Endodermal cell (in vitro differentiated cells): ENCODE measurements at places on chromosomes 11 and 22. TPM values are rescaled to one million over a fixed set of nuclear protein-coding genes. Genes with fewer than 3 reads are reported as not detected.

The KCNC1 gene
- total RNA-seq: 0.02 TPM in 1 of 2 replicates, not detected in the other

The CDC42EP2 gene
- total RNA-seq: 5.9 and 6.9 TPM in 2 replicates

The PRG3 gene
- total RNA-seq: not detected in 2 replicates

The CLDN5 gene
- 0.20 and 0.27 TPM in 2 replicates for total RNA-seq

The GP1BB gene
- 0.48 and 1.4 TPM in 2 replicates for total RNA-seq

GRCh38 chr22:30609260-30610185, 2.5 kb downstream of the TCN2 start:
- peak; percentile 66 for DNase-seq
- no peak overlapping the region for H3K27ac ChIP-seq
- H3K4me3 ChIP-seq: peak overlapping the region; percentile 66
- no peaks in the 10 kb centered on the region for H3K27me3 ChIP-seq

DNA sequence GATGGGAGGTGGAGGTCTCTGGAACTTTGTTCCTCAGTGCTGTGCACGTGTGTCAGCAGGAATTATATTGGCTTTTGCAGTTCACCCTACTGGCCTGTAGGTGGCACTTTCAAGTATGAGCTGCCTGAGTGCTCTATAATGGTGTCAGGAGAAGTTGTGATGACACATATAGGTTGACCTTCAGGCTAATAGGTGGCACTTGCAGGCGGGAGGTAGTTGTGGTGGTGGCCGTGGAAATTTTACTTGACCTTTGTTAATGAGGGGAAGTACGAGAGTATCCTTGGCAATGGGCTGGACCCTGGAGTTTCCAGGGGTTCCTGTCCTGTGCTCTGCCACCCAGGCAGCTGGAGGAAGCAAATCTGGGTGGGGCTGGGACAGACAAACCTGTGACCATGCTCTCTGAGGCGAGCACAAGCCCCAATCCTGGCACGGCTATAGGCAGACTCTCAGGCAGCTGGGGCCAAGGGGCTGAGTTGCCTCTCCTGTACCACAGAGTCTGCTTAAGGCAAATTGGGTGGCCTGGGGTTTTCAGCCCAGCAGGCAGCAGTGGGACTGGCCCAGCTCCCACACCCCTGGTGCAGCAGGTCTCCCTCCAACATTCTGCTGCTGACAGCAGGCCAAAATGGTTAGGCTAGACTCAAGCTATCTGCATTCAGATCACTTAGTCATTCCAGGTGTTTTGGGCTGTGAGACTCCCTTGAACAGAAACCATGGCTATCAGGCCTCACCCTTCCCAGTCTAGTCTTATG, 147.5 kb upstream of the CTSC start:
- H3K36me3 ChIP-seq: no peaks in the 10 kb centered on the region
- H3K4me3 ChIP-seq: no peak overlapping the region
- H3K27ac ChIP-seq: no peak overlapping the region
- H3K4me1 ChIP-seq: no peaks in the 10 kb centered on the region
- H3K27me3 ChIP-seq: no peaks in the 10 kb centered on the region

DNA sequence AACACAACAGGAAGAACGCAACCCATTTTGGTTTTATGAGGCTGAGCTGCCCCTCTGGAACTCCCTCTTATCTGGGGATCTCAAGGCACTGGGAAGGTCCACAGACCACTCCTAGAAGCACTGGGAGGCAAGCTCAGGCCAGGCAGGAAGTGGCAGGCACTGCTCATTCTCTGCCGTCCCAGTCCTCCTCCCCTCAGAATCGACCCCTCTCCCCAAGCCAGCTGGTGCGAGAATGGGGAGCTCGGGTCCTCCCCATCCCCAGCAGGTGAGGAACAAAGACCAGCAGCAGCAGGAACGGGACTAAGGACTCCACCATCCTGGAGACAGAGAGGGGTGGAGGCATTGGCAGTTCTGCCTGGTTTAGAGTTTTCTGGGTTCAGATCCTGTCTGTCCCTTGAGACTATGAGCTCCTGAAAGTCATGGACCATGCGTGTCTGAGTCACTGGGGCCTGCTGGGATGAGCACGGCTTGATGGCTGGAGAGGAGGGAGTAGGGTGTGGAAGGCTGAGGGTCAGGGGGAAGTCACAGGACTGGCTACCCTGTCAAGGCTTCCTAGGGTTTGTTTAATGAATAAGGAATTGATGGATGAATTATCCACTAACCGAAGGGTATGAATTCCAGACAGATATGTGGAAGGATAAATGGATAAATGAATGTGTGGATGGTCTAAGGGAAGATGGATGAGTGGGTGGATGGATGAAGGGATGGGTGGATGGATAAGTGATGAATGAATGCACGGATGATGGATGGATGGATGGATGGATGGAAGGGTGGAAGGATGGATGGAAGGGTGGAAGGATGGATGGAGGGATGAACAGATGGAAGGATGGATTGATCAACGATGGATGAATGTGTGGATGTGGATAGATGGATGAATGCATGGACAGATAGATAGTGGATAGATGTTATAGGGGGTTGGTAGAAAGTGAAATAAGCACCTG, 6.4 kb downstream of the MYEOV start:
- no peaks in the 10 kb centered on the region for H3K36me3 ChIP-seq
- no peak overlapping the region for H3K27ac ChIP-seq
- H3K27me3 ChIP-seq: no peaks in the 10 kb centered on the region
- DNase-seq: no peak
- no peaks in the 10 kb centered on the region for H3K4me1 ChIP-seq

- no peaks in the 10 kb centered on the region for H3K27me3 ChIP-seq
- no peaks in the 10 kb centered on the region for H3K36me3 ChIP-seq
- H3K27ac ChIP-seq: no peak overlapping the region
- no peak for DNase-seq
- H3K4me3 ChIP-seq: no peak overlapping the region
Observed at GRCh38 chr11:35050541-35050995, 88.4 kb upstream of the CD44 start.

DNA sequence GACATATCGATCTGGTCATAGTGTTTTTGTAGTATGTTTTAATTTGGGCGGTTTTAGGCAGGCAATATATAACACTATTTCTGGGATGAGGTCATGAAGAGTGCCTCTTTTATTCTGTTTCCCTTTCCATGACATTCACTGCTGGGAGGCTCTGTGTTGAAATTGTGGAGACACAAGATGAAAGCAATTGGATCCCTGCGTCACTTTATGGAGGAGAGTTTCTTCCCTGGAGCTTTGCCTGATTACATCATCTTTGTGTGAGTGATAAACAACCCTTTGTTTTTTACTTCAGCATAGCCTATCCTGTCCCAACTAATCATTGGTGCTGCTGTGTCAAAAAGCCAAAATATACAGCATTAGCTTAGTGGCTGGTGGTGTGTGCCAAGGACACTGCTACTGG, 48.6 kb downstream of the PARVG start:
- no peaks in the 10 kb centered on the region for H3K4me1 ChIP-seq
- no peaks in the 10 kb centered on the region for H3K27me3 ChIP-seq
- H3K27ac ChIP-seq: no peak overlapping the region
- H3K4me3 ChIP-seq: no peak overlapping the region

DNA sequence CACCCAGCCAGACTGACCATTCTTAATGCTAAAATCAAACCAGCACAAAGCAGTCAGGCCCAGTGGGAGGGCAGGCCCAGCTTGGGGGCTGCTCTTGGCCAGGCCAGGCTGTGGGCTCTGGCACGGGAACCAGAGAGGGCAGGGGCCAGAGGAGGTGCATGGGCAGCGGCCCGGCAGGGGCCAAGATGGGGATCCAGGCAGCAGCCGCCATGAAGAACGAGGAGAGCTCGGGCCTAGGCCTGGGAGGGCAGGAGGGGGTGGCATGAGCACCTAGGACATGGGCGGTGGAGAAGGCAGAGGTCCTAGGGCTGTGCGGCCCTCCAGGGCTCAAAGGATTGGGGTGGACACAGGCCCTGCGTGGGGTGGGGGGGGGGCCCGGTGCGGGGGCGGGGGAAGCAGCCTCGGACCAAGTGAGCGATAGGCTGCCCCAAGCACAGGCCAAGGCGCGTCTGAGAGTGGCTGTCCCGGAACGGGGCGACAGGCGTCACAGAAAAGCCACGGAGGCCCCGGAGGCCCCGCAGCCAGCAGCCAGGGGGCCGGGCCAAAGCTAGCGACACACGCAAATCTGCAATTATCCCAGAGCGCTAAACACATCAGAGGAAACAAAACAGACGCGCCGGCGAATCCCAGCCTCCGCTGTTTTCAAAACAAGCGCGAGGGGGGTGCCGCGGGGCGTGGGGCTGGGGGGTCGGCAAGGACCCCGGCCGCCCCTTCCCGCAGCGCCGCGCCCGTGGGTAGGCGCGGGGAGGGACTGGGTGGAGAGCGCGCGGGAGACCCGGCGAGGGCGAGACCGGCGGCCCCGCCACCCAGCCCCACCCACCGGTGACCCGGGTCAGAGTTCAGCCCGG, 8.3 kb downstream of the PLXNB2 start:
- peaks cover 1% of the 10 kb centered on the region for H3K4me1 ChIP-seq
- H3K27me3 ChIP-seq: no peaks in the 10 kb centered on the region
- H3K27ac ChIP-seq: no peak overlapping the region
- no peaks in the 10 kb centered on the region for H3K36me3 ChIP-seq
- H3K4me3 ChIP-seq: no peak overlapping the region
- DNase-seq: peak; percentile 69

DNA sequence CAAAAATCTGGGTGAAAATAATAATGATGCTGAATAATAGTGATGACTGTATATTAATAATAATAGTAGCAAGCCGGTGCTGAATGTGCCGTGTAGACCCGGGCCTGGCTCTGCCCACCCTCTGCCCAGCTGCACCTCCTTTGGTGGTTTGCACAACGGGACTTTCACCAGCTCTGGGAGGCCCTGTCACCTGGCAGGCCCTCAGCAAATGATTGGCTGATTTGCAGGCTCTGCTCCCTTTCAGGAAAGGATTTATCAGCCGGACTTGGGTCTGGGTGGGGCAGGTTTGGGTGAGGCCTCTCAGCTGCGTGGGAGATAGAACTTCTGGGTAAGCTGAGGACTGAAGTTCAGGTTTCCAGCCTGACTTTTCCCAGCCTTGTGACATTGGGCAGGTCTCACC, 21.4 kb downstream of the KIAA1671 start:
- H3K36me3 ChIP-seq: no peaks in the 10 kb centered on the region
- no peaks in the 10 kb centered on the region for H3K27me3 ChIP-seq
- no peak for DNase-seq
- peaks cover 5% of the 10 kb centered on the region for H3K4me1 ChIP-seq
- H3K27ac ChIP-seq: no peak overlapping the region

- DNase-seq: no peak
- no peak overlapping the region for H3K4me3 ChIP-seq
- no peaks in the 10 kb centered on the region for H3K27me3 ChIP-seq
- no peaks in the 10 kb centered on the region for H3K36me3 ChIP-seq
Observed at GRCh38 chr11:117818041-117818873, 6.3 kb downstream of the FXYD2 start.

DNA sequence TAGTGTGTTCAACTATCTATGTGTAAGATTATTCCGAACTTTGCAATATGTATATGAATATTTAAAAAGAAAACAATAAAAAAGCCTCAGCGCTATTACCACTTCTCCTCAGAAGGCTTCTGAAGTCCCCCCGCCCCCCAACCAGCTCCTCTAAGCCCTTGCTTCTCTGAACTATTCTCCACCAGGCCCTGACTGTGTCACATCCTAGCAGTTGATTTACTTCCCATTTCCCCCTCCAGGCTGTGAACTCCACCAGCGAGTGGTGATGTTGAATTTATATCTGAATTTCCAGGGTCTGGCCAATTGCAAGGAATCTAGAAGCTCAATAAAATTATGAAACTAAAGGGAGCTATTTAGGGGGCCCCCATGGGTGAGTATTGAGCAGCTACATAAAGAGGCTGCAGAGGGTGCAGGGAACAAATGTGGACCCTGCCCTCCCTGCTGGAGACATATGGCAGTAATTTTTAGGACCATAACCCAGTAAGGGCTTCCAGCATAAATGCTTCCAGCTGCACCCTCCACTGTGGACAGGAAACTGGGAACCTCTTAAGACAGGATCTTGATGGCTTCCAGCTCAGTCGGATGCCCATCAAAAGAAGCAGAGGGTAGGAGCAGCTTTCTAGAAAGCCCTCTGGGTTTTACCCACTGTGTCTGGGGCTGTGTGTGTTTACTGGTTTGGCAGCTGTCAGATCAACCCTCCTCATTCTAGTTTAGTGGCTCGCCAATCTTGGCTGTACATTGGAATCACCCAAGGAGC, 81.4 kb downstream of the TIMP3 start:
- no peak for DNase-seq
- H3K27me3 ChIP-seq: no peaks in the 10 kb centered on the region
- no peaks in the 10 kb centered on the region for H3K36me3 ChIP-seq
- H3K4me1 ChIP-seq: peaks cover 5% of the 10 kb centered on the region
- H3K27ac ChIP-seq: no peak overlapping the region

DNA sequence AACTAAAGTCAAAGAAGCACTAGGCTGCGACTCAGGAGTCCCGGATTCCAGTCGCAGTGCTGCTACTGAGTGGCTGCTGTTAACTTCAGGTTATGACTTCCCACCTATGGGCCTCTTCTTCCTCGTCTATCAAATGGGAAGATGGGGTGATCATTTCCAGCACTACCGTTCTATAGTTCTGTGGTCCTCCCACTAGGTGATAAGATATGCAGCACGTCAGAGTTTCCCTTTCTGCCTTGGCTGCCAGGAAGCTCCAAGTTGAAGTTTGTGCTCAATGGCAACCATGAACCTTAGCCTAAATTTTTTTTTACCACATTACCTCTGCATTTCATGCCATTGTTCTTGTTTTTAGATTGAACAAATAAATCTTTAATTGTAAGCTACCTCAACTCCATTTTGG, 38.7 kb downstream of the ALX4 start:
- no peak overlapping the region for H3K4me3 ChIP-seq
- no peaks in the 10 kb centered on the region for H3K27me3 ChIP-seq
- H3K4me1 ChIP-seq: no peaks in the 10 kb centered on the region

DNA sequence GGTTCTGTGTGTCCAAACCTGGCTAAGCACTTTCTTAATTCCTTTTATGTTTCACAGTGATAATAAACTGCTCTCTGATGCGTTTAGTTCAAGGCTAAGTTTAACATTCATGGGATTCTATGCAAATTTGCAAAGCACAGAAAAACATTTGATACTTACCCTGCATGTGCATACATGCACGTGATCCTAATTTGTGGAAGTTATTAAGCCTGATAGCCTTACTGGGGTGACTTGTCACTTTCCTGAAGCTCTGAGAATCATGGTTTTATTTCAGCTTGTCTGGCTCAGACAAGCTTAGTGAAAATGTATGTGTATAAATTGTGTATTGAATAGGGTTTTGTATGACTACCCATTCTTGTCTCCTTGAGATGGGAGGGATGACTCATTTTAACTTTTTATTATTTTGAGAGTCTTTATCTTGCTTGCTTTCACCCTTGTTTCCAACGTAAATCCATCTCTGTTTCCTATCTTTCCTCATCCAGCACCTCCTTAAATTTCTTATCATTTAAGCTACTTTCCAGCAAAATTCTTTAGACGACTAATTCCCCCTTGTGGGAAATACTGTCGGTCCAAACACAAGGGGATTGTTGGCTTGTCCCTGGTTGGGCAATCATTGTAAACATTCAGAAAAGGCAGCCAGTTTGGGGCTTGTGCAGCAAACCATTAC, 167.1 kb downstream of the C11orf91 start:
- no peaks in the 10 kb centered on the region for H3K4me1 ChIP-seq
- DNase-seq: no peak
- no peak overlapping the region for H3K4me3 ChIP-seq
- H3K36me3 ChIP-seq: no peaks in the 10 kb centered on the region

GRCh38 chr11:72951888-72952287, 137.7 kb downstream of the ATG16L2 start:
- no peak overlapping the region for H3K27ac ChIP-seq
- no peak overlapping the region for H3K4me3 ChIP-seq
- H3K27me3 ChIP-seq: no peaks in the 10 kb centered on the region
- DNase-seq: no peak
- H3K36me3 ChIP-seq: no peaks in the 10 kb centered on the region
